Spinal cord (tissue), 10 donors: ENCODE measurements at places on chromosomes 4 and X.
A peak's percentile ranks its signal among the peaks of the same experiment; 100 is the strongest.

GRCh38 chrX:27619975-27620374 lies 29.8 kb downstream of the DCAF8L2 start:
- no peak for DNase-seq

- DNase-seq, result no peak
Observed at GRCh38 chr4:40258627-40259026, 61.8 kb downstream of the RHOH start.

DNA sequence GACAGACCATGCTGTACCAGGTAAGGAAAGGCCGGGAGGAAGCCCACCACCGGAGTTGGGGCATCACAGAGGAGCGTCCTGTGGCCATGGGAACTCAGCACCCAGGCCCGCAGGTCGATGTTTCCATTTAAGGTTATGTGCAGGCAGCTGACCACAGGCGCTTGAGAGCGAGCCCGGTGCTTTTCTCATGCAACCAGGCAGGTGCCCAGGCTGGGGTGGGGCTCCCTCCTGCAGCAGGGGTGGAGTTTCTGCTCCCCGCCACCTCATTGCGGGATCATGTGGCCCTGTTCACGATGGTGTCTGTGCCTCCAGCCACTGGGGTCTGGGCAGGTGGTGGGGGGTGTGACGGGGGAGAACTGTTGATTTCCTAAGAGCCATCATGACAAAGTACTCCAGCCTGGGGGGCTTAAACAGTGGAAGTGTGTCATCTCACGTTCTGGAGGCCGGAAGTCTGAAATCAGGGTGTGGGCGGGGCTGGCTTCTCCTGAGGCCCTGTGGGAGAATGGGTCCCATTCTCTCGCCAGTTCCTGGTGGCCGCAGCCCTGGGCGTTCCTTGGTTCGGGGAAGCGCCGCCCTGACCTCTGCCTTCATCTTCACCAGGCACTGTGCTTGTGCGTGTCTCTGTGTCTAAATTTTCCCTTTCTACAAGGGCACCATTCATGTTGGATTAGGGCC lies 60.9 kb downstream of the CPZ start:
- DNase-seq, result no peak

DNA sequence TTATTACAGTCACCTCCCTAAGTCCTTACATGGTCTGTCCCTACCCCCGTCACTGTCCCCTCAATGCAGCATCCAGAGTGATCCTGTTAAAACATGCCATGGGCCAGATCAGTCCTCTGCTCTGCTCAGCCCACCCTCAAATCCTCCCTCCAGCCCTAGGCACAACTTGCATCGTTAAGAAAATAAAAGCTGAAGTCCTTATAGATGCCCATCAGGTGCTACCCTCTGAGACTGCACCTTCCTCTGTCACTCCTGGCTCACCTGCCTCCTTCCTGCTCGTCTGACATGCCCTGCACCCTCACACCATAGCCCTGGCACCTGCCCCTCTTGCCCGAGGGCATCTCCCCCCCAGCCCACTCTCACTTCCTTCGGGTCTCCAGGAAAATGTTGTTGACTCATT lies 4.1 kb downstream of the STK32B start:
- no peak for DNase-seq

GRCh38 chr4:122703868-122704267 lies 28.6 kb upstream of the BBS12 start:
- DNase-seq, result no peak

DNA sequence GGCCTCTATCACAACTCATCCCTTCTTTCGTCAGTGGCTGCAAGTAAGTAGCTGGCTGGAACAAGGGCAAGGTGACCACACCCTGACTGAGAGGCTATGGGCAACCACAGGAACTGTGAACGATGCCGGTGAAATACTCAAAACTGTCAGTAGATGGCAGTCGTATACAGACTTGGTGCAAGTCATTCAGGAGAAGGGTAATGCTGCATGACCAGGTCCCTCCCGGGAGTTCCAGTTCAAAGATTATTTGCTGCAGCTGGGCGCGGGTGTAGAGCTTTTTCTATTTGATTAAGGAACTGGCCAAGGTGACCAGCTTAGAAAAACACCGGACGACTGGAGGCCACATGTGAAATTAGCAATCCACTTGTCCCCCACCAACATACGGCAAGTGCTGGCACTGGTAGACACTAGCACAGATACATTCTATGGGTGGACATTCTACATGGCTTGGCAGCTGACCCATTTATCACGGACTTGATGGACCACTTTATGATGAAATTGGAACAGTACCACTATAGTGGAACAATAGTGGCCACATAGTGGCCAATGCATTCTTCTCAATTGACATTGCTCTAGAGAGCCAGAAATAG lies 726.6 kb downstream of the TRAM1L1 start:
- no peak for DNase-seq

DNA sequence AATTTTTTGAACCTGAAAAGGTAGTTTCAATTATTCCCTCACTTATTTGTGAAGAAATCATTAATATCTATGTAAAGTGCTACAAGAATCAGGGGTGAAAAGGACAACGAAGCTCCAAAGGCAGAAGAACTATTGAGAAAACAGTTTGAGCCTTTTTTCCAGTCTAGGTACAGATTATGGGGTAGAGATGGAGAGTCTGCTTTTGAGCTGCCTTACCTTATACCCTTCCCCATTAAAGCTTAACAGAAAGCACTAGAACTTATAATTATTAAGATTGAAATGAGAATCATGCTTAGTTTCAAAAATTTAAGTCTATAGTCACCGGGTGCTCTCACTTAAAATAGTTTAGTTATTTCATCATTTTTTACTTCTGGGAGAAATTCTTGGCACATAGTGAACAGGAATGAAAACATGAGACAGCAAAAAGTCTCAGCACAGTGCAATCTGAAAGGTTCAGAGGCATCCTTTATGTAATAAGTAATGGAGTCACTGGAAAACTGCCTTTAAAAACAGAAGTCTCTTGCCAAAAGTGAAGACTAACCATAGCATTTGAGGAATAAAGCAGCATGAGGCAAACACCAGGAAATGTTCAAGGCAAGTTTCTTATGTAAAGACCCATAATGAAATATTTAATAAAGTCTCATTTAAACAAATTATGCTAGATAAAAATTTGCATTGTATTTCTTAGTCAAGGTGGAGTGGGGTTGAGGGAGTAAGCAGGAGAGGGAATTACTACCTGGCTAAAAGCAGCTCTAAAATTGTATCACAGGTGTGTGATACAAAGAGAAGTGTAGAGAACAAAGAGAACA lies 5.1 kb upstream of the DCLK2 start:
- no peak for DNase-seq

DNA sequence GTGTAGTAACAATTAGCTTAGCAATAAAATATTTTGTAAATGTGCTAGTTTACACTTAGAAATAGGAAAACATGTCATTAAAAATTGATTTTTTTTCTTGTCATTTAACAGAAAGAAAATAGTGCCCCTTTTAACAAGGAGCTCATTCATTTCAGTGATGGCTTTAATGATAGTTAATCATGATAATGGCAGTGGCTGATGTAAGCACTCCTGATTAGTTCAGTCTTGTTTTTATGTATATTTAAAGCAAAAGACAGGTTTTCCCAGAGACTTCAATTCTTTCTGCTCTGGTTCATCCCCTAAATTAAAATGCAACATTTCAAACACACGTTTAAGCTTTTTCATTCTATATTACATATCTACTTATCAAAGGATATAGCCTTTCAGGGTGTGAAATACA lies 1039.5 kb upstream of the PCDH7 start:
- DNase-seq, result no peak

GRCh38 chrX:14056206-14056605 lies 26.5 kb upstream of the GEMIN8 start:
- no peak for DNase-seq

DNA sequence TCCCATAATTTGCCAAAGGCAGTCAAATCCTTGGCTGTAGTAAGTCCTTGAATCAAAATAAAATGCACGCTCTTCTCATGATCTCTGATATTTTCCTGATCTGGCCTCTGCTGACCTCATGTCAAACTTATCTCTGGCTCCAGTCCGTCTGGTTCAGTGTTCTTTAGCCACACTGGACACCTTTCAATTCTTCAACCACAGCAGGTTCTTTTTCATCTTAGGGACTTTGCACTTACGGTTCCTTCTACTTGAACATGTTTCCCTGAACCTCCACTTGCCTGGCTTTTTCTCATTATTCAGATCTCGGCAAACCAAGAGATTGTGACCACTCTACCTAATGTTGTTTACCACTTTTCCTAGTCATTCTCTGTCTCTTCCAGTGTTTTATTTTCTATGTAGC lies 10.3 kb downstream of the ENPEP start:
- DNase-seq, result no peak

- peak; percentile 21 for DNase-seq
Observed at GRCh38 chr4:184649971-184650855, 675 bp downstream of the PRIMPOL start.

- DNase-seq, result no peak
Observed at GRCh38 chr4:76850010-76850441, 47.9 kb downstream of the SOWAHB start.

- DNase-seq, result no peak
Observed at GRCh38 chr4:54779476-54780148, 121.9 kb downstream of the KIT start.

- no peak for DNase-seq
Observed at GRCh38 chrX:21166272-21166982, 207.8 kb upstream of the CNKSR2 start.

DNA sequence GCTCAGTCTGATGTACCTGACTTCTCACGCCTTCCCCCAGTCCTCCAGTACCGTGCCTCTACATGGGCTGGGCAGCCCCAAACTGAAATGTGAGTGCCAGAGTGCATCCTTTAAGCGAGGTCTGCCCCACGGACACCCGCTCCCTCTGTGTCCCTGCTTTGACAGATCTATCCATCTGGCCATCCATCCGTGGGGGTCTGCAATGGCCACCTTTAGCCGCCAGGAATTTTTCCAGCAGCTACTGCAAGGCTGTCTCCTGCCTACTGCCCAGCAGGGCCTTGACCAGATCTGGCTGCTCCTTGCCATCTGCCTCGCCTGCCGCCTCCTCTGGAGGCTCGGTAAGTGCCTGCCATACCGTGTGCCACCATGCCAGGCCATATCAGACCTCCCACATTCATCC lies 827 bp downstream of the PORCN start:
- DNase-seq, result no peak

- no peak for DNase-seq
Observed at GRCh38 chrX:115018040-115018647, 728 bp upstream of the IL13RA2 start.

DNA sequence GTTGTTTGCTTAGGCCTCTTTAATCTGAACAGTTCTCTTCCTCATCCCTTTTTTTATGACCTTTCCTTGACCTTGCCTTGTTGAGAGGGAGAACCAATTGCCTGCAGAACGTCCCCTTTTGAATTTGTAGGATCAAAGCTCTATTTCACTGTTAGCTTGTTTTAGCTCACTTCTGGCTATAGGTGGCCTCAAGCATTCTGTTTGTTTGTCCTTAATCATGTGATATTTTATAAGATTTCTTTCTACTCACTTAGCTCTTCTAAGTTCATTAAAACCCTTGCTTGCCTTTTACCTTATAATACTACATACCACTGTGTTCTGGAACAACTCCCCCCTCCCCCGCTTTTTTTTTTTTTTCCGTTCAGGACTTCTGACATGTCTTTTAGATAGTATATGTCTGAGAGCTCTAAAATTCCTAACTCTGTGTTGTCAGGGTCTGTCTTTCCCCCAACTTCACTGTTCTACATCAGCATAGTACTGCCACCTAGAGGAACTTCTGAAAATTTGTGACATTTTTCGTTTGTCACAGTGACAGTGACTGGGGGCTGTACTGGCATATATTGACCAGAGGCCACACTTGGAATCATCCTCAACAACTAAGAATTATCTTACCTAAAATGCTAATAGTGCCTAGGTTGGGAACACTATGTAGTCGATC lies 128.5 kb downstream of the LARP7 start:
- DNase-seq, result no peak

GRCh38 chr4:4247696-4248028 lies 361 bp downstream of the TMEM128 start:
- no peak for DNase-seq

- DNase-seq, result peak; percentile 4
Observed at GRCh38 chr4:127781300-127782024, 660 bp upstream of the HSPA4L start.

DNA sequence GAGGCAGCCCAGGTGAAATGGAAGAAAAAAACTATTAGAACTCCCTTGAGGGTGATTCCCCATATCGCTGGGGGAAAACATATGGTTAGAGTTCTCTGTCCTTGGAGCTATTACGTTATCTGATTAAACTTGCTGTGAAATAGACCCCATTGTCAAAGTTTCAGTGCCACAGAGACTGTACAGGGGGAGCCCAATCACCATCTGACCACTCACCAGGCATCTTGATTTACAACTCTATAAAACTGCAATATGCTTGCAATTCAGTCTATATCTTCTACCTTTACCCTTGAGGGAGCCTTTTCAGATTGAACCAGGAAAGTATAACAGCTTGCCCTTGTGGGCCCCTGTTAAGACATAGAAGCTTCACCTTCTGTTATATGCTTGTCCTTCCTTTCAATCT lies 18.2 kb downstream of the TMEM255A start:
- no peak for DNase-seq

GRCh38 chrX:40065296-40066046 lies 32.3 kb downstream of the BCOR start:
- no peak for DNase-seq

GRCh38 chr4:13514722-13515121 lies 29.6 kb downstream of the NKX3-2 start:
- DNase-seq, result no peak

- no peak for DNase-seq
Observed at GRCh38 chr4:183097231-183098018, 1.6 kb upstream of the WWC2 start.

DNA sequence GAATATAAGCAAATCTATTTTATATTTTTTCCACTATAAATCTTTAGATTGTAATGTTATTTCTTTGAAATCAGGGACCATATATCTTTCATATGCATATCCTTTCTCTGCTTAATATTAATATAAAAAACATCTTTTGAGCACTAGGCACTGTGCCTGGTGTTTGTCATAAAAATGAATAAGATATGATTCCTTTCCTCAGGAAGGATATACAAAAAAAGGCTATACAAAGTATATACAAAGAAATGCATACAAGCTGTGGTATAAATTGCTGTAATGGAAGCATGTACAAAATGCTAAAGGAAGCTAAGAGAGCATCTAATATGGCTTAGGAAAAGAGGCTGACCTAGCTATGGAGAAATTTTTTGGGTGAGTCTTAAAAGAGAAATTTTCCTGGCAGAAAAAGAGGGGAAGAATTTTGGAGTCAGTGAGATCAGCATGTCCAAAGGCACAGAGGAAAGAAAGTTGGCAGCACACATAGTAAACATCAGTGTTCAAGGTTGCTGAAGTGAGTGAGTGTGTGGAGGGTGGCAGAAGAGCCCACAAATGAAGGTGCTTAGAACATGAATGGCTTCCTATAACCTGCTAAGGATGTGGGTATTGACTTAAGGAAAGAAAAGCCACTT lies 500.0 kb downstream of the SPRY1 start:
- DNase-seq, result no peak

DNA sequence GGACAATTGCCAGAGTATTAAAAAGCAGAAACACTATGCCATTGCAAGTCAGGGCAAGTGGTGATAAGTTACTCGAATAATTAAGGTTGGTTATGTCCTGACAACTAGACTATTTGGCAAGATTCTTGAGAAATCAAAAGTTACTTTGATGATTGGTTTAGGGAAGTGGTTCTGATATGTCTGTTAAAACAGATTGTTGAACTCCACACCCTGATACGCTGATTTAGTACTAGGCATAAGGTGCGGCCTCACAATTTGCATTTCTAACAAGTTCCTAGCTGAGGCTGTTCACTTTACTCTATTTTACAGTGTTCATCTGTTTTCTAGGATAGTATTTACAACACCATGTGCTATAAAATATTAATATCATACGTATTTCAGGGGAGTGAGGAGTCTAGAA lies 12.5 kb downstream of the GABRA4 start:
- no peak for DNase-seq

GRCh38 chrX:150146271-150146896 lies 208.1 kb upstream of the EOLA2 start:
- no peak for DNase-seq
